Tibial artery (tissue), 4 donors: ENCODE measurements at places on chromosomes 2 and 18.

- DNase-seq, result no peak
These were observed 52.7 kb upstream of the ITM2C start for GRCh38 chr2:230812033-230812432.

DNA sequence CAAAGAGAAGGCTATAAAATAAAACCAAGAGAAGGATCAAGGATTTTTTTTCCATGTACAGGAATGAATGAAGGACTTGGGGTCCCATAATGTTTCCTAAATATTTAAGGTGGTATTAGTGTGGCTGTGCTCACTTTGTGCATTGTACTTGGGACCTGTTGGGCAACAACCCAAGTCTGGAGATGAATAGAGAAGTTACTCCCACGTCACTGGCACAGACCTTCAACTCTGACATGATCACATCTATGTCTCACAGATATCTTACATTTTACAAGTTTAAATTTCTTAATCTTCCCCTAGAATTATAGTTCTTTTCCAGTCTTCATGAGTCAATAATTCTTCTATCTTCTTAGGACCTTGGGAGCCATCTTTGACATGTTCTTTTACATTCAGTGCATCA, 133.4 kb downstream of the PLCL1 start:
- DNase-seq, result no peak

GRCh38 chr2:191789796-191790195, 57.1 kb downstream of the CAVIN2 start:
- no peak for DNase-seq

GRCh38 chr2:217793566-217794132, 209.1 kb downstream of the TNS1 start:
- DNase-seq, result no peak

- no peak for DNase-seq
These were observed 946.5 kb upstream of the FAM98A start for GRCh38 chr2:34545486-34546136.

- peak; percentile 77 for DNase-seq
These were observed 10.2 kb downstream of the PREPL start for GRCh38 chr2:44351088-44351487.

DNA sequence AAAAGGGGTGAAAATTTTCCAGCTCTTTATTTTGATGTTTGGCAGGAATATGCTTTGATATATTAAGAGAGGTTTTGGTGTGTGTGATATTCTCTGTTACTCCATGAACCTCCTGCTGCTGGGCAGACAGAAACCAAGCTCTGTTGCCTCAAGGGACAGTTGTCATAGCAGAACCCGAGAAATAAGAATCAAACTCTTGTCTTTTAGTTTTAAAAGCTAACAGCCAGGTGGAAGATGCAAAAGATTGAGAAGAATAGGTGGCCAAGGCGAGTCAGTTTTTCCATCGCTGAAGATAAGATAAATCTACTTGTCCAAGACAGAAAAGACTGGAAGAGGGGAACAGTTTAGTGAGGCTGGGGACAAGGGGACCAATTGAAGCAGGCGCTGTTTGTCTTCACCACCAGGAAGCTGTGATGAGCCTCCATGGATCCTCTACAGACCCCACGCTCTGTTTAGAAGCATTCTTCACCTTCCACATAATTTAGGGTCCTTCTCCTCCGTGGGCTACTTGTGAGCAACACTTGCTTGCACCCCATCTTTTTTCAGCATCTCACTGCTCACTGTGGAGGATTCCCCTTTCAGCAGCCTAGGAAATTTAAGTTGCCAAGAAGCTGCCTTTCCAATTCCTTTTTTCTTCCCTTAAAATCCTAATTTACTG, 23.9 kb downstream of the PMAIP1 start:
- no peak for DNase-seq

DNA sequence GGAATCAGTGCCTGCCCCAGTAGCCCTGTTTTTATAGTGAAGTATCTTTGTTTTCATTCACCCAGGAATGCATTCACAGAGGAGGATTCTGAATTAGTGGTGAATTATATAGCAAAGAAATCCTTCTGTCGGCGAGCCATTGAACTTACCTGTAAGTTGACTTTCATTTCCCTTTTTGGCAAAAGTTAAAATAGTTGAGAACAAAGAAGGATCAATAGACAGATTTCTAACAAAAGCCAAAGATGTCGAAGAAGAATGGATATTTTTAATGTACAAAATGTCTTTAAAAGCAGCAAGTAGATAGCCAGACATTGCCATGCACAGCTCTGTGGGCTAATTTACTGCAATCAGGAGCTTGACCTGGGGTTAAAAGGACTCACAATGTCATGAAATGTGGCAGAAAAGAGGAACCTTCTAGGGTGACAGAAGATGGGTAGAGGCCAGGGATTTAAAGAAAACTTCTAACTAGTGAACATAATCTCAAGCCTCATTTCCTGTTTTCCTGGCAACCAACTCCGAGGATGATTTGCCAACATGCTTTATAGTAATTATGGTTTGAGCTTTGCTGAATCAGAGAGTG, 53.8 kb upstream of the TMEM87B start:
- no peak for DNase-seq

DNA sequence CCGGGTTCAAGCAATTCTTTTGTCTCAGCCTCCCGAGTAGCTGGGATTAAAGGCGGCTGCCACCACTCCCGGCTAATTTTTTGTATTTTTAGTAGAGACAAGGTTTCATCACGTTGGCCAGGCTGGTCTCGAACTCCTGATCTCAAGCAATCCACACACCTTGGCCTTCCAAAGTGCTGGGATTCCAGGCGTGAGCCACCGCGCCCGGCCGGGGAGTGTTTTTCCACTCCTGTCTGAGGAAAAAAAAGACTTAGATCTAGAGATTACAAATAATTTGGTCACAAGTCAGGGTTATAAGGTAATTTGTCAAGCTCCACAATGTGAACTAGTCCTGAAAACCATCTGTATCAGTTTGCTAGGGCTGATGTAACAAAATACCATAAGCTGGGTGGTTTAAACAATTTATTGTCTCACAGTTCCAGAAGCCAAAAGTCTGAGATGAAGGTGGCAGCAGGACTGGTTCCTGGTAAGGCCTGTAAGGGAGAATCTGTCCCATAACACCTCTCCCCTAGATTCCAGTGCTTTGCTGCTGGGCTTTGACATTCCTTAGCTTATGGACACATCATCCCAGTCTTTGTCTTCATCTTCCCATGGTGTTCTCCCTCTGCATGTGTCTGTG, 40.7 kb upstream of the SP3 start:
- DNase-seq, result no peak

DNA sequence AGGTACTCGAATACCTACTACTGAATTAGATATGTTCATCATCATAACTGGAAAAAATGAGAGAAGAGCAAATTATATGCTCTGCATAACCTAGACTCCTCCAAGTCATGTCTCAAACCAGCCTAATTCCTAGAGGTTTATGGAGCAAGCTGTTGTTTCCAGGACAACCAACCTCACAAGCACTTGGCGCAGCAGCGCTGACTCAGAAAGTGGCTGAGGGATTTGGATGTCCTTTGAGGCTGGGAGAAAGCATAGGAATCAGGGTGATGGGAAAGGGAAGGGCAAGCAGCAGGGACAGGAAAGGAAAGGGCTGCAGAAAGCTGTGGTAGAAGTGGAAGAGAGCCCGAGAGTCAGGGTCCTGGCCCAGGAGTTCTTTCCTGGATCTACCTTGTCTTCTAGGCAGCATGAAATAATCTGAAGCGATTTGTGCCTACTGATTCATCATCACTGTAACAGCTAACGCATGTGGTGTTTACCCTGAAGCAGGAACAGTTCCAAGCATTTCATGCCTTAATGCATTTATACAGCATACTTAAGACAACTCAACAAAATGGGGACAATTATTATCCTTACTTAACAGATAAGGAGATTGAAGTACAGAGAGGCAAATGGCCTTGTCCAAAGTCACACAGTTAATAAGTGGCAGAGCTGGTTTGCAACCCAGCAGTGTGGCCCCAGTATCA, 3.7 kb downstream of the PLEK start:
- no peak for DNase-seq

DNA sequence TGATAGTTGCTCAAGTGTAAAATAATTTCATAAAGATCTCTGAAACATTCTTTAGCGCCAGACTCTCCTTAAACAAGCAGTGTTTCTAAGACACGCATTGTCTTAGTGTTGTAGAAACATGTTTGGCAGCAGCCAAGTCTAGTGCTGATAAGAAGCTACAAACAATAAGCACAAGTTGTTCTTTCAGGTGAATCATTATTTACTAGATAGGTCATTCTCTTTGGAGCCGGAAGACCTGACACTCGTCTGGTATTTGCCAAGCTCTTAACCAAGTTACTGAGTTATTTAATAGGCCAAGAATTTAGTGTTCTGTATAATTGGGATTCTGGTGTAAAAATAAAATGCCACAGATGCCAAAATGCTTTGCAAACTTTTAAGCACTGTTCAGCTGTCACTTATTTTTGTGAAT, 852.1 kb downstream of the CPS1 start:
- no peak for DNase-seq

GRCh38 chr2:106096299-106097037, 97.6 kb downstream of the UXS1 start:
- no peak for DNase-seq

DNA sequence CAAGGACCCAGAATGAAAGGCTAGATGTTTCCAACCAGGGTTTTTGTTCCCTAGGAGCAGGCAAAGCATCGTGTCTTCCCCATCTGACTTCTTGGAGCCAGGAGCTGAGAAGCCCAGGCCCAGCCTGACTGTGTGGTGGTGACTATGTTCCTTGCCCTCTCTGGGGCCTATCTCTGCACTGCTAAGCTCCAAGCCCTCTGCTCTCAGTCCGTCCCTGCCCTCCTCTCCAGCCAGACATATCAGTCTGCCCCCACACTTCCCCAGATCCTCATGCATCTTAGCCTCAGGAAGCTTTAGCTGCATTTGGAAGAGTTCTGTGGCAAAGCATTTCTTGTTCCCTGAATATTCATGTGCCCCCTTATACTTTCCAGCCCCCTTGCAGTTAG, 196.6 kb downstream of the CYP26B1 start:
- no peak for DNase-seq

DNA sequence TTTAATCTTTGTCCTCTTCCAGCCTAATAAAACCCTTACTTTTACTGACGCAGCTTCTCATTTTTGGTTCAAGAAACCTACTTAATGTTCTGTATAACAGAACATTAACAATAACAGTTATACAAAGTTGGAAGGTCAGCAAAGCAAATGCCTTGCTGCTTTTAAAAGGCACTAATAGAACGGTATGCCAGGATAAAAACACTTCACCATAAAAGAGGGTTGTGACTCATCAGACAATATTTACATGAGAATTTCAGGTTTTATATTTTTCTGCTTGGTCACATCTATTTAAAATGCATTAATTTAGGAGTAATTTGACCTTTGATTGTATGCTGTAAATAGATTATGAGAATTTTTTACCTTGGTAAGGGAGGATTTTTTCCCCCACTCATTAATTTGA, 3.0 kb downstream of the KLHL41 start:
- no peak for DNase-seq

- DNase-seq, result no peak
These were observed 157.9 kb downstream of the ARL4C start for GRCh38 chr2:234339011-234339410.

- DNase-seq, result no peak
These were observed 306.1 kb downstream of the ZEB2 start for GRCh38 chr2:144213797-144214196.

DNA sequence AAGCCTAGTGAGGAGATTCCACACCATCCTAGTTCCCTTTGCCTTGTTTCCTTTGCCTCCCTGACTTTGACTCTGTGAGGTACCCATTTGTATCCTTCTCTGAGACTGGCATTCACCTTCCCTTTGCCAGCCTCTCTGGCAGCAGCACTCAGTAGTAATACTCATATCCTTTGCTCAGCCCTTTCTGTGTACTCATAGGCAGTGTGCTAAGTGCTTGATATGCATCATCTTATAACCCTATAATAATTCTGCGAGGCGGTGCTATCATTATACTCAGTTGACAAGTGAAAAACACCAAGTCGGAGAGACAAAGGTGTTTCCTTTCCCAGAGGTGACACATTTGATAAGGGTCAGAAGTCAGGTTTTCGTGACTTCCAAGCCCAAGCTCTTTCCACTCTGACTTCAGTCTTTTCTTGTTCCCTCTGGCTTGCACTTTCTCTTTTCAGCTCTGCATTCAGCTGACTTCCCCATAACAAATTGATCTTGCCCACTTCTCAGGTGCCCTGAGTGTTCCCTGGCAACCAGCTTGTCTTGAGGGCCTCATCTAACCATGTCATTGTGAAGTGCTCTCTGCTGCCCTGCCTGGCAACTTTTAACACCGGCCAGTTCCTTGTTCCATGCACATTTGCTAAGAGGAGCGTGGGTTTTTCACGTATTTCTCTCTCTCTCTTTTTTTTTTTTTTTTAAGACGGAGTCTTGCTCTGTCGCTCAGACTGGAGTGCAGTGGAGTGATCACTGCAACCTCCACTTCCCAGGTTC, 94.5 kb upstream of the UPP2 start:
- DNase-seq, result no peak

GRCh38 chr2:10132043-10132575, 9.6 kb downstream of the RRM2 start:
- no peak for DNase-seq

GRCh38 chr2:100878000-100878791, 58.3 kb downstream of the NPAS2 start:
- no peak for DNase-seq

GRCh38 chr2:126835831-126836230, 62.9 kb upstream of the TEX51 start:
- no peak for DNase-seq

GRCh38 chr2:15968280-15969178, 28.2 kb downstream of the MYCN start:
- DNase-seq, result no peak

GRCh38 chr2:44578471-44579093, 216.8 kb downstream of the CAMKMT start:
- DNase-seq, result no peak

DNA sequence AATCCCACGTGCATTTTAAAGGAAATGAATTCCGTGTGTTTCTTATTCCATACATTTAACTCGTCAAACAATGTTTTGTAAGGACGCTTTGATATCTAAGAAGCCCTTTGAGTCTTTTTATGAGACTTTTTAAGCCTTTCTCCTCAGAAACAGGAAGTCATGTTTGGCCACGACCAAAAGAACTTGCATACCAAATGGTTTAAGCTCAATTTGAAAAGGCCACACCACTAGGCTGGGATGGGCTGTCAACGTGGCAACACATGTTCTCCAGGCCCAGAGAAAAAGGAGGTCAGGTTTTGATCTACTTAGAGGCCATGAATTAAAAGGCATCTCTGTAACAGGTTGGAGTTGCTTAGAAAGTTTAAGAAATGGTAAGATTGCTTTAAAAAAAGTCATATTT, 441.8 kb downstream of the CMPK2 start:
- DNase-seq, result no peak

- DNase-seq, result no peak
These were observed 670 bp downstream of the GKN1 start for GRCh38 chr2:68974946-68975665.

DNA sequence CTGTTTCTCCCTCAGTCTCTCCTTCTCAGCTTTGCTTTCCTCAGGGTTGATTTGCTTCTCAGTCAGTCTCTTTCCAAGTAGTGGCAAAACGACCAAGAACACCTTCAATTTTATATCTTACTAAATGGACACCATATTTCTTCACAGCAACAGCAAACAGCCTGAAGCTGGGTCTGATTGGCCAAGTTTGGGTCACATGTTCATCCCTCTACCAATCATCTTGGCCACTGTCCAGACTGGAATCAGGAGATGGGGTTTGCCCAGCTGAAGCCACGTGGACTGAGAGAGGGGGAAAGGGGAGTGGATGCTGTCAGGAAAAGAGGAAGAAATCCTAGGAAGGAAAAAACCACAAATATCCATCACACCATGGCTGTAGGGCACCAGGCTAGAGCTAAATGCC, 42.0 kb upstream of the ACMSD start:
- no peak for DNase-seq

GRCh38 chr2:44817256-44817655, 124.2 kb upstream of the SIX3 start:
- no peak for DNase-seq
